ENCODE measurements at places on chromosomes 2 and 18. TPM values are rescaled to one million over a fixed set of nuclear protein-coding genes. Genes with fewer than 3 reads are reported as not detected.

Gene SDC1
- 187 TPM for total RNA-seq

Gene CCDC68
- total RNA-seq, result 2.7 TPM

- no peak for DNase-seq
Observed at GRCh38 chr2:173963323-173963816, 1.8 kb downstream of the SP3 start.

DNA sequence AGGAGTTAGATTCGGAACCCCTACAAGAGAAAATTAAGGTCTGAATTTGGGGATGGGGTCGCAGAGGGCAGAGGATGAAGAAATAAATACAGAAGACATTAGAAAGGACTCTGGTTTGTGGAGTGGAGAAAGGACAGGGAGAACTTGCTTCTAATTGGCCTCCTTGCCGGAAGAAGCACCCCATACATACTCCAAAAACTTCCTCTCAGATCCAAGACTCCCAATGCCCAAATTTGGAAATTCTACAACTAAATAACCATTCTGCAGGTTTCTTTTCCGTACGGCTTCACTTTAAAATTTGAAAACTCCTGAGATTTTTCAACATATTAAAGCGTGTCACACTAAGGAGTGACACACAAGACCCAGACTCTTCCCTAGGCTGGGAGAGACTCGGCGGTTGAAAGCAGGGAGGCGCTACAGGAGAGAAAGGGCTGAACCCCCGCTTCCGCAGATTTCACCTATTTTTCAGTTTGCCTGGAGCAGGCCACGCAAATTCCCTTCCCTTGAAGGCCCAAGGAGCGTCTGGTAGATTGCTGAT lies 478 bp downstream of the CLHC1 start:
- no peak for DNase-seq

Gene VWC2L
- not detected for total RNA-seq

- no peak for DNase-seq
Observed at GRCh38 chr2:165698444-165698884, 95.6 kb downstream of the GALNT3 start.

Gene LIMS3
- total RNA-seq, result 0.62 TPM

Gene TBR1
- 0.08 TPM for total RNA-seq

DNA sequence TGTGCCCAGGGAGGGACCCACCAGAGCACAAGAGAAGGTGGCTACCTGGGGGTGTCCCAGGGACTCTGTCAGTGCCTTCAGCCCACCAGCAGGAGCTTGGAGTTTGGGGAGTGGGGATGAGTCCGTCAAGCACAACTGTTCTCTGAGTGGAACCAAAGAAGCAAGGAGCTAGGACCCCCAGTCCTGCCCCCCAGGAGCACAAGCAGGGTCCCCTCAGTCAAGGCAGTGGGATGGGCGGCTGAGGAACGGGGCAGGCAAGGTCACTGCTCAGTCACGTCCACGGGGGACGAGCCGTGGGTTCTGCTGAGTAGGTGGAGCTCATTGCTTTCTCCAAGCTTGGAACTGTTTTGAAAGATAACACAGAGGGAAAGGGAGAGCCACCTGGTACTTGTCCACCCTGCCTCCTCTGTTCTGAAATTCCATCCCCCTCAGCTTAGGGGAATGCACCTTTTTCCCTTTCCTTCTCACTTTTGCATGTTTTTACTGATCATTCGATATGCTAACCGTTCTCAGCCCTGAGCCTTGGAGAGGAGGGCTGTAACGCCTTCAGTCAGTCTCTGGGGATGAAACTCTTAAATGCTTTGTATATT lies 14.0 kb downstream of the ITM2C start:
- no peak for DNase-seq

GRCh38 chr18:24825397-24825796 lies 365.0 kb downstream of the HRH4 start:
- no peak for DNase-seq

GRCh38 chr18:45260125-45260524 lies 355.2 kb upstream of the SLC14A2 start:
- no peak for DNase-seq

Gene CGREF1
- 2.5 TPM for total RNA-seq
